Stromal cell of bone marrow (primary cell): ENCODE measurements at places on chromosomes 12 and 14.

DNA sequence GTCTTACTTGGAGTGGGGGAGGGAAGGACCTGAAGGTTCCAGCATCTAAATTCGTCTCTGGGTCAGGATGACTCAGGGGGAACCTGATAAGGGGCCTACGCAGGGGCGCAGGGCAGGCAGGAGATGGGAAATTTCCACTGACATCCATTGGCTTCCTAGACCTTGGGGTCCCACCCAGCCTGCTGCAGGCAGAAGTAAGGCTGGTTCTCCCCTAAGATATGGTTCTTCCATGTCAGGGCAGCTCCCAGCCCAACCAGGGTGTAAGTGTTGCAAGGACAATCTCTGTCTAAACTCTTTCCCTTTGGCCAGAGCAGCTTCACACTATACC is 2.1 kb upstream of the NDRG2 start:
- DNase-seq: no peak

- no peak for DNase-seq
These were observed 1.2 kb downstream of the FLRT2 start for GRCh38 chr14:85531141-85531586.

GRCh38 chr12:9935026-9935425 is 2.9 kb upstream of the CLEC2A start:
- no peak for DNase-seq

GRCh38 chr12:23830210-23830609 is 119.3 kb downstream of the SOX5 start:
- no peak for DNase-seq

GRCh38 chr12:116959845-116960514 is 49.2 kb downstream of the FBXW8 start:
- no peak for DNase-seq

DNA sequence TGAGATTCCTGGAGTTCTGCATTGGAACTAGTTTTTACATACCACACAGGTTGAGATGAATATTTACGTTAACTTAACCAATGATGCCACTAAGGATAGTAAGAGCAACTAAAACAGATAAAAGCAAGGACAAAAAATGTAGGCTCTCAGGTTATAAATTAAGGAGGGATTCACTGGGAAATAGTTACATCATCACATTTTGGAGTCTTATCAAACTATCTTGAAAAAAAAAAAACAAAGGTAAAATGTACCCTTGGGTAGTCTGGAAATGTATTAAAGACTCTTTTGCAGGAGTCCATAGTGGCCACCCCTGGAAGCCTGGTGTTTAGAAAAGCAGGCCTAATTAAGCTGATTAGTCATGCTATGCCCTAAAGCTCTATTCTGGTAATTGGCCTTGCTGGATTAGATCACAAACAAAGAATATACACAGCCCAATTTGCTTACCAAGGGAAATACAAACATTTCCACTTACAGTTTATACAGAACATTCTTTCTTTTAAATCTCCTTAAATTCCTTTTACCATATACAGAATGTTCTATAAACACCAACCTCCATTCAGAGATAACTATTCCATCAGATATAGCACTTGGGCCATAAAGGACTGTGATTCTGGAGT is 39.3 kb downstream of the SLC25A47 start:
- DNase-seq: no peak

DNA sequence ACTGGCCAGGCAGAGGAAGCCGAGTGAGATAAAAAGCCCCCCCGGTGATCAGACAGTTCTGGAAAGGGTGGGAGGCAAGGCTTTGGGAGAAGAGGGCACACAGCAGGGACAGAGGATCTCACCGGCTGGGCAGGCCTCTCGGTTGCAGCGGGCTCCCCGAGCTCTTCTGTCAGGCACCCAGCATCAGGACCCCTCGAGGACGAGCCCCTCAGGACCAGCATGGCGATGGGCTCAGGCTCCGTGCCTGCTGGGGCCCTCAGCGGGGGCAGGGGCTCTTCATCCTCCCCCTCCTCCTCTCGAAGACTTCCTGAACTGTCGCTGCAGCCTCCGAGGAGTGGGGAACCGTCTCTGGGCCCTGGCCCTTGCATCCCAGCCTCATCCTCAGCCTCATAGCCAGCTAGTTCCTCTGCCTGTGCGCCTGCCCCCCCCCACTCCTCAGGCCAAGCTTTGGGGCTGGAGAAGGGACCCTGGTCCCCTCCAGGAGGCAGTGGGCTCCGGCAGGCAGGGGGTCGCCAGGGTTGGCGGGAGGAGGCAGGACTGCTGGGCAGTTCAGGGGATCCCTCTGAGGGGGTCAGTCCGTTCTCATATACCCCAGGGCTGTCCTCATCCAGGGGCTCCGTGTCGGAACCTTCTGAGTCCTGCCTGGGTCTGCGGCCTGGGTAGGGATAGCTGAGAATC is 3.4 kb upstream of the AP1G2 start:
- DNase-seq: no peak

- DNase-seq: no peak
These were observed 411.2 kb downstream of the NPAS3 start for GRCh38 chr14:33349871-33350270.

DNA sequence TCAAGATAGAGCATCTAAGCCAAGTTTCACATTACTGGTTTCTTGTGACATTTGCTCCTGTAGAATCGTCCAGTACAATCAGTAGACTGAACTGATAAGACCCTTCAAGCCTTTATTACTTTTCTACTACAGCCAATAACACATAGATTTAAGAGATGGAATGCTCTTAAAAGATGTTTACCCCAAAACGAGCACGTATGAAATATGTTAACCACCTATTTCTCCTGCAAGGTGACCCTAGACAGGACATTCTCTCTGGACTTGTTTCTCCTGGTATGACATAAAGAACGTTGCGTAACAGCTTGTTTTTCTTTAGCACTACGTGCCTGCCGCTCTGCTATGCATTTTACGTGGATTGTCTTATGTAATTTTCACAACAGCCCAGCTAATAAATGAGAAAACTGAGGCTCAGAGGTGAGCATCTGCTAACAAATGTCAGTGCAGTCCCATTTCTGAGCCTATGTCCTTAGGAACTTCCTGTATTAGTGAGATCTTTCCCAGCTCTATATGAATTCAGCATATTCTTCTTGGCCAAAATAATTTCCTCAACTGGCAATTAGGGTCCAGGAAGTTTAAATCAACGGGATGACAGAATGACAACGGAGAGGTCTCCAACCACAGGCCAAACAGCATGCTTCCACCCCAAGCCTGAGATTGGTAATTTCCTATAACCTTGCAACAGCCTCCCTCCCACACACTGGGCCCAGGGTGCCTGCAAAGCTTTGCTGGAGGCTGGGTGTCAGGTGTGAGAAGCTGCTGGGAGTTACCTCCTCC is 3.7 kb downstream of the NFKBIA start:
- DNase-seq: no peak

DNA sequence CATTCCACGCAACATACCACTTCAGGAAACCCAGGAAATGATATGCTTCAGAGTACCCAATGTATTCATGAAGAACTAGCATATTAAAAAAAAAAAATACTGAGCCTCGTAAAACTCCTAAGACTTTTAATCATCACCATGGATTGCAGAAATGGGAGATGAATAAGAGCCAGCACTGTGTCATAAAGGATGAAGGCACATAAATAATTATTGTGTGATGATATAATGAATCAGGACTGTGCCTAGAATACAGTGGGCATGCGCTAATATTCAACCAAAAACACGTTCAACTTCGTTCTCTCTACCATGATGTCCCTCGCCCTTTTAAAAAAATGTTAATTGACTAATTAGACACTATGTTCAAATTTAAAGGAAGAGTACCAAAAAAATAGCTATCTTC is 68.7 kb downstream of the CIT start:
- peak; percentile 50 for DNase-seq

GRCh38 chr14:50021261-50022031 is 94.9 kb downstream of the VCPKMT start:
- no peak for DNase-seq

- DNase-seq: no peak
These were observed 42.5 kb downstream of the DUSP6 start for GRCh38 chr12:89309815-89310214.

GRCh38 chr14:28300356-28300755 is 466.2 kb upstream of the FOXG1 start:
- DNase-seq: no peak

DNA sequence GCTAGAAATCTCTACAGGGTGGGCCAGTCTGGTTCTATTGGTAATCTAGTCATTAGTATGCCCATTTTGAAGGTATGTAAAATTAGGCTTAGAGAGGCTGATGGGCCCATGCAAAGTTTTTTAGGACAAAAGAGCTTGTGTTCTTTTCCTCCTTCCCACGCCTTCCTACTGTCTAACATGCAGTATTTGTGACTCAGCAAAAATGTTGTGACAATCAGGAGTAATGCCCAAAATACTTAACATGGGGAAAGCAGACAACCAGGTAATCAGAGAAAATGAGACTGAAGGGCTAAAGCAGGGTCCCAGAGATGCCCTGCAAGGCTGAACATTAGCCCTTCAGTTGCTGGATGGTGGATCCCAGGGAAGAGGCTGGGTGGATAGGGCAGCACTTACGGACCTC is 437.9 kb downstream of the BCL11B start:
- DNase-seq: no peak

DNA sequence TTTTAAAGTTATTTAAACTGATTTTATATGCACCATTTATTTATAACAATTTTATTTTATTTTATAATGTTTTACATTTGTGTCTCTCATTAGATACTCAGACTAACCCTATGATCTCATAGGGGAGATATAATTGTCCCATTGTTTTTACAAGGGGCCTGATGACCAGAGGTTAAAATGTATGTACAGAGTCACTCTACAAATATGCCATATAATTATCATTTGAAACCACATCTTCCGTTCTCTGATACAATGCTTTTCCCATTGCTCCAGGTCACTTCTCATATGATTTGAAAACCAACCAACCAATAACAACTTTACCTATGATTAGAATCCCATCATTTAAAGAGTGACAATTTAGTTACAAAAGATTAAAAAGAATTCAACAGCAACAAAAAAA is 137.8 kb downstream of the GPHN start:
- no peak for DNase-seq

GRCh38 chr12:41888285-41888684 is 256.4 kb downstream of the GXYLT1 start:
- DNase-seq: no peak

- no peak for DNase-seq
These were observed 3.2 kb upstream of the COX8C start for GRCh38 chr14:93343797-93344196.

GRCh38 chr12:54337280-54337842 is 12.4 kb downstream of the COPZ1 start:
- no peak for DNase-seq

DNA sequence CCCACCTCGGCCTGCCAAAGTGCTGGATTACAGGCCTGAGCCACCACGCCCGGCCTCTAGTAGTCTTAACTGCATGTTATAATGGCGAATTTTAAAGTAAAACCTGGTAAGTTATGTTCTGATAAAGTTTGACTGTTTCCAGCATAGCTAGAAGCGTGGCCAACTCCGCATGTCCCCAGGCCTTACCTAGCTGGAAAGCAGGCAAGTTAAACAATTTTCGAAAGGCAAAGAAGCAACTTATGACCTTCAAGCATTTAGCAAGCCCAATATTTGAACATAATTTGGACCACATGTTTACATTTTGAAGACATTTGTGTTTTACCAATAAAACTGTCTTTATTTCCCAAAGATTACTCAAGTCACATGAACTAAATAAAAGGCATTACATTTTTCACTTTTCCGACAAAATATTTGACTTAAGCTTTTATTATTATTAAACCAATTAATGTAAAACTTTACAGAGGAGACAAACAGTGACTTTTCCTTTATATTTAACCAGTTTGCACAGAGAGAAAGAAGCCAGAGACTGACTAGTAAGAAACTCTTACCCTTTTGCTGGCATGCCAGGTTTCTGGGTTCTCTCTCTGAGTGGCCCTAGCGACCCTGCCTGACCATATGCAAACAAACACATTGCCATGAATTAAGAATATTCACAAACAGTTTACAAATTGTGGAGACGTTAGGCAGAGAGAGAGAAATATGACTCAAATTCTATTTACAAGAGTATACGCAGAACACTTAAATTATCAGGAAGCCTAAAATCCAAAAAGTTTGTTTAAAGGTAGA is 106.3 kb downstream of the RIN3 start:
- DNase-seq: no peak

DNA sequence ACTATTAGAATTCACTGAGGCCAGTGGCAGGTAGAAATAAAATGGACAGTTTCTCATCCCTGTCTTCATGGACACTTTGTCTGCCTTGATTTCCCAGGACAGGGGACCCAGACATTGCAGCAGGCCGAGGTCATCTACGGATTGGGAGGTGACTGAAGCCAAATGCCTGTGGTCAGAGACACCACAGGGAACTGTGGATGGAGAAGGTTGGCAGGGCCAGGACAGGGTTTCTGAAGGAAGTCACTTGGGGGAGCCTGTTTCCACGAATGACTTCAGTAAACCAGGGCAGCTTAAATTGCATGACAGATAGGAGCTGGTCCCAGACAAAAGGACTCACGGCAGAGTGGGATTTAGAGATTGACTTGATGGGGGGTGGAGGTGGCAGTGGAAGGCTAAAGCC is 224.9 kb downstream of the NTF3 start:
- no peak for DNase-seq

DNA sequence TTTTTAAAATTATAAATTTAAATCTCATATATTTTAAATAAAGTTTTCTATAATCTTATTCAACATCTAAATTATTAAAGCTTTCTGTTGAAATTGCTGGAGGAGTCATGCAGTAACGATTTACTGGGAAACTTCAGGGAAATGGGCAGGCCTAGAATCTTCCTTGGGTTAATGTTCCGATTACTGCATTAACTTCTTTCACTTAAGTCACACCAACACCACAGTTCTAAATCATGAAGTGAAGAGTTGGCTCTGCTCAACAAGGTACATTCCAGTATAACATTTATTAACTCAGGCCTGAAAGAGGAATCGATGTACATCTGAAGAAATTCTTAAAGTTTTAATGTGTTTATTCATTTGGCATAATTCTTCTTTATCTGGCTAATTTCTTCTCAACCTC is 244.3 kb downstream of the CCER1 start:
- no peak for DNase-seq

GRCh38 chr12:14777271-14777670 is 26.0 kb downstream of the WBP11 start:
- no peak for DNase-seq

DNA sequence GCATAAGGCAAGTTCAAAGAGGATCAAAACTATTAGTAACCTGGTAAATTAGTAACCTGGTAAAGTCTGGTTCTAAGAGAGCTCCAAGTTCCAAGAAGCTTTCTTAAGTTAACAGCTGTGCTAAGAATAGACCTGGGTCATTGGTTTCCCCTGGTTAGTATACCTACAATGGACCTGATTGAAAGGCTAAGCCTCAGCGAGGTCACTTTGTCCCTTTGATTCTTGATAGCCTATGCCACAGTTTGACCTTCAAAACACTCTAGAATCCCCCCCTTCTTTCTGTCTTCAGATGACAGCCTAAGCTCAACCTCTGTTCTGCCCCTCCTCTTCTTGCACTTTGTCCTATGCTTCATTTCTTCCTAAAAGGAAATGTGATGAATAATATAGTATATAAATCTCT is 53.0 kb downstream of the LLPH start:
- DNase-seq: no peak

- DNase-seq: no peak
These were observed 295.7 kb upstream of the FKBP4 start for GRCh38 chr12:2498964-2499500.
